GM23248 (cell line): ENCODE measurements at places on chromosomes 1 and 21.

- DNase-seq: no peak
Observed at GRCh38 chr1:41822866-41823265, 95.9 kb downstream of the HIVEP3 start.

GRCh38 chr1:165241952-165242351 lies 114.6 kb downstream of the LMX1A start:
- DNase-seq: no peak

GRCh38 chr1:145846201-145846612 lies 777 bp downstream of the NUDT17 start:
- peak; percentile 73 for DNase-seq

DNA sequence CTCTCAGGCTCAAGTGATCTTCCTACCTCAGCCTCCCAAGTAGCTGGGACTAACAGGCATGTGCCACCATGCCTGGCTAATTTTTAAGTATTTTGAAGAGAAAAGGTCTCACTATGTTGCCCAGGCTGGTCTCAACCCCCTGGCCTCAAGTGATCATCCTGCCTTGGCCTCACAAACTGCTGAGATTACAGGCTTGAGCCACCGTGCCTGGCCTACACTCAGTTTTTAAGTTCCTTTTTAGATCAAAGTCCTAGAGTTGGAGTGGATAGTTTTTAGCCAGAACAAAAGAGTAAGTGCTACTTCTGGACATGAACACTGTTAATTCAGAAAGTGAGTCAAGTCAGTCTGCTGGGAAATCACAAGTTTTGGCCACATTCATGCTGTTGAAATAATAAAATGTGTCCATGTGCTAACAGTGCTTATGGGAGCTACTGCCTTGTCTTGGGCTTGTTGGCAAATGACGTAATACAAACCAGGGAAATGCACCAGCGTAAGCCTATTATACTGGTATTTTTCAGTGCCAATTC lies 84.2 kb downstream of the NDUFS5 start:
- DNase-seq: peak; percentile 94

DNA sequence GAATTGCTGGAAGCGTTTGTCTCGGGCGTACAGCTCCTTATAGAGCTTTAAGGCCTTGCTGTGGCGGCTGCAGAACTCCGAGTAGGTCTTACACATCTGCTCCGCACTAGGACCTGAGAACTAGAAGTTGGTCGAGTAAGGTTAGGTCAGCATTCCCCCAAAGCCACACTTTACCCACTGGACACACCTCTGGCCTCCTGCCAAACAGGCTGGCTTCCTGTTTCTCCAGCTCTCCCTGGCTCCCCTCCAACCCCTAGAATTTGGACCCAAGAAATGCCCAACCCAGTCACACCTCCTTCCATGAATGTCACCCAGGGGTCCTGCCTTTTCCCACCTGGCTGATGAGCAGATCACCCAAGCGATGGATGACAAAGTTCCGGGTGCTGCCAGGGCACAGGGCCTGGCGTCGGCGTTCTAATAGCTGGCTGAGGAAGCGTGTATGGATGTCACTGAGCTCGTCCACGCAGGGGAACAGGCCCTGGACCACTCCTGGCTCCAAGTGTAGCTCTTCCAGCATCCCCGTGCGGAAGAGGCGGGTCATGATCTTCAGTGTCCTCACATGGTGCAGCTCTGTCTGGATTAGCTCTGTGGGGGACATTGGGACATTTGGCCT lies 15.6 kb downstream of the ARHGEF2 start:
- DNase-seq: peak; percentile 30

DNA sequence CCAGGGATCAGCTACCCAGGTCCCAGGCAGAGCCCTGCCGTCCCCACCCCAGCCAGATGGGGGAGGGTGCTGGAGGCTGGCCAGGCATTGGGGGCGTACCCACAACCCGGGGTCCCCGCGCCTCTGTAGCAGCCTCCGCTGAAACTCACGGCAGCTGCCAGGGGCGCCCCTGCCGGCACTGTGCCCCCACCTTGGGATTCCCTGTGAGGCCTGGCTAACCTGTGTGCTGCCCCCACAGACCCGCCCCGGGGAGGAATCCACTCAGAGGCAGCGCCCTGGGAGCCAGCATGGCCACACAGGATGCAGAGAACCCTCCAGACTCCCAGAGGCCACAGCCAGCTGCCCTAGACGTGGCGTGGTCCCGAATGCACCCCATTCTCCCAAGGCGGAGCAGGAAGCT lies 3.8 kb downstream of the DVL1 start:
- DNase-seq: no peak

GRCh38 chr1:188462837-188463236 lies 1634.1 kb downstream of the PLA2G4A start:
- no peak for DNase-seq

- no peak for DNase-seq
Observed at GRCh38 chr1:223609977-223610376, 55.5 kb downstream of the CAPN8 start.

GRCh38 chr1:56506951-56507491 lies 72.3 kb downstream of the PLPP3 start:
- no peak for DNase-seq

DNA sequence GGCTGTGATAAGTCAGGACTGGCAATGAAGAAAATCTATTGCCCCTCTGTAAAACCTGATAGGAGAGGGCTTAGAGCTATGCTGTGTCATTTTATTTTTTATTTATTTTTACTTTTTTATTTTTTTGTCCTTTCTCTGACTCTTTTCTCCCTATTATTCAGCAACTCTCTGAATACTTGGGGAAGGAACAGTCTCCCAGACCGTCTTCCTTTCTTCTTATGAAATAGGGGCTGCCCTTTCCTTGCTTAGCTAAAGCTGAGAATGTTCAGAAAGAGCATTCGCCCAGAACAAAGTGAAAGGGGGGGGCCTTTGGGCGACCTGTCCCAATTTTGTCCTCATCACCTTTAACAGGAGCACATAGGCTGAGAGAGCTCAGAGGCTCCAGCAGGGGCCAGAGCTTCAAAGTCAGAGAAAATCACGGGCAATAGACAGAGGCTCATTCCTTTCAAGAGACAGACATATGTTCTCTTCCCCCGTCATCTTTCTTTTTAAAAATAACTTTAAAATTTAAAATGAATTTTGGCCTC lies 80.9 kb downstream of the RNF220 start:
- no peak for DNase-seq

GRCh38 chr1:41496080-41497055 lies 11.9 kb upstream of the EDN2 start:
- DNase-seq: peak; percentile 93

- DNase-seq: peak; percentile 15
Observed at GRCh38 chr1:230299191-230300006, 126.7 kb downstream of the PGBD5 start.

DNA sequence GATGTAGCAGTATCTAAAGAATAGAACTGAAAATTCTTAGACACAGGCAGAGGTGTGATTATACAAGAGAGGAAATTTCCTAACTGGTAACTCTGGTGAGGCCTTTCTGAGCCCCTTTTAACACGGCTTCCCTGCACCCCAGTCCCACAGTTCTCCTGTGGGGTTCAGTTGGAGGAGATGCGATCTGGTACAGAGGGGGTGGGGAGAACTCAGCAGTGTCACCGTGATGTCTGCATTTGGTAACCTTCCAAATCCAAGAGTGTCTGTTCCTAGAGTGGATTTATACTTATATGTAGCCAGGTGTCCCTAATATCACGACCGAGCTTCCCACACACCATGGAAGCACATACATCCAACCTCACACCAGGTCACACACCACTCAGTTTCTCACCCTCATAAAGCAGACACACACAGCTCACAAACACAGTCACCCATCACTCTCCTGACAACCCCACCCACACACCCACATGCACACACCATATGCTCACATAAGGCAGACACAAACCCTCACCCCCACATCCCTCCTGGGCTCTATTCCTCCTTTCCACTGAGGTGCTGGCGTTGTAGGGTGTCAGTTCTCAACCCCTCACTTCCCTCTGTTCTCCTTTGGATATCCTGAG lies 48.5 kb downstream of the RHBG start:
- DNase-seq: no peak
